ENCODE measurements at places on chromosomes 13 and 19.

GRCh38 chr13:110363010-110363409, 55.9 kb downstream of the COL4A2 start:
- no peak for DNase-seq

- no peak for DNase-seq
Measured at GRCh38 chr19:19495614-19496603, 19.4 kb downstream of the TSSK6 start.

DNA sequence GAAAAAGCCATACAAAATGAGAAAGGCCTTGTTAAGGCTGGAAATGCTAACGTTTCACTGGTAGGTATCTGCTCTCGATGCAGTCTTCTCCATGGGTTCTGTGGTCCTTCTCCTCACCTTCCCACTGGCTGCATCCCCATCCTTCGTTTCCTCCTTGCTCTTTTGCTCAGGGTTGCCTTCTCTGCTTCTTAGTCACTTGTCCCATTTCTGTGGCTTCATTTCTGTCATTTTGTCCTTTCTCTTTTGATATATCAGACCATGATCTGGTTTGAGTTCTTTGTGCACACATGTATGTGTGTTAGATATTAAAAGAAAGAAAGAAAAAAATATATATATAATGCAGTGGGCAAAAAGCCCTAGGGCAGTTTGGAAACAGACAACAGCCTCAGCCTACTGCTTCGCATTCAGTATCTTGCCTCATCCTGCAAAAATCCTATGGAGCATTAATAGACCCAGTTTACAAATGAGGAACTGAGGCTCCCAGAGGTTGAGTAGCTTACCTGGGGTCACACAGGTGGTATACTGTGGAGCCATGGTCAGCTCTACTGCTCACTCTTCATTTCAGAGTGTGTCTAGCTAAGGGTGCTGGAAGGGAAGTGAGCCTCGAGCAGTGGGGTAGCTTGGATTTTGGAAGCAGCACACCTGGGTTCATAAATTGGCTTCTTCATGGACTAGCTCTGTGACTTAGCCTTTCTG, 57.6 kb upstream of the MEDAG start:
- no peak for DNase-seq

DNA sequence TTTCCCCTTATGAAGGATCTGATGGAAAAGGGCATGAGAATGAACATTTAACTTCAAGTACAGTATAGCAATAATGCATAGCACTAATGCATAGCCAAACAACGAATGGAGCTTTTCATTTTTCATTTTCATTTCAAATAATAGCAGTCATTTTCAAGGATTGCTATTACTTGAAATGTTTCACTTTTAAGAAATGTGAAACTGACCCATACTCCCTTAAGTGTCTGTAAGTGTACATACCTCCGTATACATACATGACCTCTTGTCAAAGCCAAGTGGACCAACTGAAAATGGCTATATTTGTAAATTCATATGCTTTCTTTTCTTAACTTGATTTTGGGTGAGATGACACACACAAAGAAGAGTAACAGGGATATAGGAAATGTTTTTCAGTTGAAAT, 3.8 kb downstream of the RAP2A start:
- DNase-seq: no peak

DNA sequence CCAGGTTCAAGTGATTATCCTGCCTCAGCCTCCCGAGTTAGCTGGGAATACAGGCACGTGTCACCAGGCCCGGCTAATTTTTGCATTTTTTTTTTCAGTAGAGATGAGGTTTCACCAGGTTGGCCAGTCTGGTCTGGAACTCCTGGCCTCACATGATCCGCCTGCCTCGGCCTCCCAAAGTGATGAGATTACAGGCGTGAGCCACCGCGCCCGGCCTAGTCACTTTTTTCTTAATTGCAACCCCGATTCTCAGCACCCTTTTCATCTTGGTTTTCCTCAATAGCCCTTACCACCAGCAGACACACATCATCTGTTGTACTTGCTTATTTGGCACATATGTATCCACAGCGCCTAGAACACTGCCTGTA, 550 bp upstream of the GPI start:
- DNase-seq: no peak

DNA sequence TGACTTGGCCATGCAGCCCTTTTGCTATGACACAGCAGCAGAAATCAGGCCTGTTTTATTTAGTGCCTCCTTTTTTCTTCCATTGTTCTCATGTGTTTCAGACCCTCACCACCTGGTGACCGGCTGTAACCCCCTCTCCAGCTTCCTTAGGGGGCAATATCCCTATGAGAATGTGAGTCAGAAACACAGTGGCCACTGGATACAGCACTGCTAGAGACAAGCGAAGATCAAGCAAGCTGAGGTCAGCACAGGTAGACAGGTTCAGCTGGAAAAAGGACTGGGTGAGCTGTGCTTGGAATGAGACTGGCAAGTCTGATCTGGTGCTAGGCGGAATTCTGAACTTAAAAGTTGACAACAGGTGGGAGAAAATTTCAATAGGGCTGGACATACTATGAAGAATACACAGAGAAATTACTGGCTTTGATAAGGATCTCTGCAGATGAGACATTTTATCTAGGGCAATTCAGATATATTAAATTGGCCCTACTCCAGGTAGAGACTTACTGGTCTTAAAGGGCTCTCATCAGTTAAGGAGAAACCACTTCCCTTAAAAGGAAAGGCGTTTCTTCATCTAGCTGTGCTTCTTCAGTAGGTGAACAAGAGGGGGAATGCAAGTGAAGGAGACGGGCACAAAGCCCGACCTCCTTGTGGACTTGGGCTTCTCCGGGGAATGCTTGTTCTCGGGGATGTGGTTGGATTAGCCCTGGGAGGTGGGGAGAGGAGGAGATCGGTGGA, 83.3 kb downstream of the ERCC5 start:
- no peak for DNase-seq

- no peak for DNase-seq
Measured at GRCh38 chr13:79297128-79297527, 108.9 kb downstream of the RBM26 start.

DNA sequence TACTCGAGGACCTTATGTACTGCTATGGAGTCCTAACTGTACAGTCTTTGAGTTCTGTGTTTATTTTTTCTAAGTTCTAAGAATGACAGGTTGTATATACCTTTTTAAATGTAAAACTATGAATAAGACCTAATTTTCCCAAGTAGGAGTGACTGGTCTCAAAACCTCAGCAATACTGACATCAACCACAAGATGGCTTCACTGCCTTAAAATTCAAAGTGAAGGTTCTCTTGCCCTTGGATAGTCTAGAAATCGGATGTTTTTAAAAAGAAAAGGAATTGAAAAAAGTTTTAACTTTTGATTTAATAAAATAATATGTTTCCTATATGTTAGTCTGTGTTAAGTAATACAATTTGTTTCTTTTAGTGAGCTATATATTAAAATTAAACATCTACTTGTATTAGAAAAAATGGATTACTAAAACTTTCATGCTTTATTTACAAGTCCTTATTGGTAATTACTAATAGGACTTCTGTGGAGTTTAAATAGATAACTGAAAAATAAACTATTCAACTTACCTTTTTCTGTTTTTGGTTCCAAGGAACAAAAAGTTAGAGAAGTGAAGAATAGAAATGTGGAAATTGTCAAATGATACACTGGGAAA, 52.0 kb downstream of the TDRD3 start:
- peak; percentile 33 for DNase-seq

- no peak for DNase-seq
Measured at GRCh38 chr13:90120026-90120425, 1227.5 kb upstream of the MIR17HG start.

DNA sequence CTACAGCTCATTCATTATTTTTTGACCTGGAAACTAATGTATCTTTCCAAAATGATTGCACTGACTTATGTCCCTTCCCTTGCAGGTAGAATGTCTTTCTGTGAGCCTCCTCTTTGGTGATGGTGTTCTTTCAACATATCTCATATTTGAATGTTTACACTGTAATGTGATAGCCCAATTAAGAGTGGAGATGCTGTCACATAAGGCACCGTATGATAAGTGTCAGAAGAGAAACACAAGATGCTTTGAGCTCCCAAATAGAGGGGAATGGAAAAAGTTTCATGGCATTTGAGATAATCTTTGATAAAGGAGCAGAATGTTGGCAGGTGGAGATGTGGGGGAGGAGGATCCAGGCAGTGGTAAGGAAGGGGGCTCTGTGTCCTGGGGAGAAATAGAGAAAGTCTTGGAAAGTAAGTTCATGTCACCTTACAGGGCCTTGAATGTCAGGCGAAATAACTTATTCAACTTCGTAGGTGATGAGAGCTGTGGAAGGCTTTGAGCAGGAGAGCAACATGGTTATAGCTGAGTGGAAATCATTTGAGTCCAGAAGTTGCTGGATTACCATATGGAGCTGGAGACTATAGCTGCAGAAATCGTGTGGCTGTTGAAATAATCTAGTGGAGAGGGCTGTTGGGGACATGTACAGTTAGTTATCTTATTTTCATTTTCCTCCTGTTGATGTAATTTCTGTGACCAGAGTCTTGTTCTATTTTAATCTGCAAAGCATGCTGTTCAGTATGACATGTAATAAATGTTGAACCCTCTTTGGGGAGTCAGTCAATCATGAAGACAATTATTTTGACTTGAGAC, 10.3 kb upstream of the RNF113B start:
- no peak for DNase-seq

DNA sequence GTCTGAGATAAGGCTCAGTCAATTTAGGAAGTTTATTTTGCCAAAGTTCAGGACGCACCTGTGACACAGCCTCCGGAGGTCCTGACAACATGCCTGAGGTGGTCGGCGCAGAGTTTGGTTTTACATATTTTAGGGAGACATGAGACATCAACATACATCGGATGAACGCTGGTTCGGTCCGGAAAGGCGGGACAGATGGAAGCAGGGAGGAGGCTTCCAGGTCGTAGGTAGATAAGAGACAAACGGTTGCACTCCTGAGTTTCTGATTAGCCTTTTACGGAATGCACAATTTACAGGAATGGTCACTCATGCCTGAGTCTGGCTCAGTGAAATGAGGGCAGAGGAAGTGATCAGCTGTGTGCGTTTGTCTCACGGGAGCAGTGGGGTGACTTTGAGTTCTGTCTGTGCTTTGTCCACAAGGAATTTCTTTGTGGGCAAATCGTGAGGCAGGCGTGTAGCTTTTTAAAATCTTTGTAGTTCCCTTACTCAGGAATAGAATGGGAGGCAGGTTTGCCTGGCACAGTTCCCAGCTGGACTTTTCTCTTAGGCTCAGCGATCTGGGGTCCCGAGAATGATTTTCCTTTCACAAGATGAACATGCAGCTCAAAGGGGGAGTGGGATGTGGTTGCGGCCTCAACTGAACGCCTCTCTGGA, 36.2 kb downstream of the C13orf46 start:
- DNase-seq: no peak

GRCh38 chr19:29397748-29398147, 128.0 kb upstream of the VSTM2B start:
- no peak for DNase-seq

GRCh38 chr19:47226426-47227351, 4.3 kb downstream of the BBC3 start:
- peak; percentile 88 for DNase-seq

DNA sequence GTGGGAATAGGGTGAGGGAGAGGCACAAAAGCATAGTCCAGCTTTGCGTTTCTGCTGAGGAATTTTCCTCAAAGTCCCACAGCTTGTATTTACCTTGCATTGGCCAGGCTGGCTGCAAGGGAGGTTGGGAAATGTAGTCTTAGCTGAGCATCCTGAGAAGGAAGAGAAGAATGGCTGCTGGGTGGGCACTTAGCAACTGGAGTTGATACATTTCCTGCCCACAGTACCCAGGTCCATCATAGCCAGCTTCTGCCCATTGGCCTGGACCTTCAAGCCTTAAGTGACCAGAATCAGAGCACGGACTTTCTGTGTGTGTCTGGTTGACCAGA, 112.4 kb downstream of the SIPA1L3 start:
- DNase-seq: no peak

DNA sequence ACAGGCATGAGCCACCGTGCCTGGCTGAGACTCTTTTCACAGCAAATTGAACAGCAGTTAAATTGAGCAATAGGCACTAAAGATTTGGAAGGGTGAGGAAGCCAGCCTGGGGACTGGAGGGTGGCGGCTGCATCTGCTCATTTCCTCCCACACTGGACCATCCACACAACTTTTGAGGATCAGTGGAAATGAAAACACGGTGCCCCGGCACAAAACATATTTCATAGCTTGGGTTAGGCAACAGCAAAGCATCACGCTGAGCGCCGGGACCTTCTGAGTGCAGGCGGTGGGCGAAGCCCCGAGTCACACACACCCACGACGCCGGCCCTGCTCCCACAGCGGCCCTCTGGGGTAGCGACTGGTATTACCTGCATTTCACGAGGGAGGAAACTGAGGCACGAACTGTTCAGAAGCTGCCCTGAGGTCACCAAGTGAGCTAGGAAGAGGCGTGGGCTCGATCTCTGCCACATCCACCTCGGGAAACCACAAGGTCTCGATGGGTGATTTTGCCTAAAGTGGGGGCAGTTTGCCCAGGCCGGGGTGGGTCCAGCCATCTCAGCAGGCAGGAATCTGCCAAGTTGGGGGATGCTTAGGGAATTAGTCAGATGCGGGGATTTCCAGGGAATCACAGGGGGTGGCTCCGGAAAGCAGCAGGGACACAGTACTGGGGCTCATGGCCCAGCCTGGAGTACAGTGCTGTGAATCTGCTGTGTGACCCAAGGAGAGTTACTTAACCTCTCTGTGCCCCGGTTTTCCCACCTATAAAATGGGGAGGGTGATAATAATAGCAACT, 3.5 kb upstream of the SBNO2 start:
- peak; percentile 97 for DNase-seq

DNA sequence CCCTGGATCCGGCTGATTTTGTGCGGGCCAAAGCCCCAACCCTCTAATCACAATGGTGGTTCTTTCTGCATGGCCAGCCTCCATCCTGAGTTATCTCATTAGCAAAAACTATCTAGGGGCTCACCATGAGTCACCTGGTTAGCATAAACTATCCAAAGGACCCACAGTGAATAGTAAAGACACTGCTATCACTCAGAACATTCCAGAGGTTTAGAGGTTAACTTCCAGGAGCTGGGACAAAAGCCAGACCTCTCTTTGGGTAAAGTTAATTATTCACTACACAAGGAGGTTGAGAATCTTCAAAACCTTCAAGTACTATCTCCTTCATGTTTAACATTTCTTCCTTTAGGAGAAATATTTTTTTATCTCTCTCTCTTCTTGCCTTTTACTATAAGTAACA, 18.8 kb upstream of the PPP5C start:
- no peak for DNase-seq
